ENCODE measurements at places on chromosomes 4 and X.

DNA sequence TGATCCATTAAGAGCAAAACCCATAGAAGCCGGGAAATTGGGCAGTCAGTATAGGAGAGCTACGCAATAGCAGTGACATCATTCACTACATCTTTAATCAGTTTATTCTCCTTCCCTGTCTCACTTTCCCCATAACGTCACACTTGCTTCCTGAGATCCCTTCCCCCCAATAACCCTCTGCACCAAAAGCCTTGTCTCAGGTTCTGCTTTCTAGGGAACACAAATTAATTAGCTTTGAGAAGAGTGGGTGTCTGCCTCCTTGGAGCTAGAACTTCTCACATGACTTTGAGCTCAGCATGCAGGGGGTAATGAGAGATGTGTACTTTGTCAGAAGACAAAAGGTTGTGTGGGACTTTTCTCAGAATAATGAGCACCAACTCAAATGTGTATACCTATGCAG lies 128.3 kb upstream of the MAOA start:
- DNase-seq, result peak; percentile 48

- no peak for DNase-seq
These were observed 3.8 kb downstream of the SCML1 start for GRCh38 chrX:17741123-17741511.

DNA sequence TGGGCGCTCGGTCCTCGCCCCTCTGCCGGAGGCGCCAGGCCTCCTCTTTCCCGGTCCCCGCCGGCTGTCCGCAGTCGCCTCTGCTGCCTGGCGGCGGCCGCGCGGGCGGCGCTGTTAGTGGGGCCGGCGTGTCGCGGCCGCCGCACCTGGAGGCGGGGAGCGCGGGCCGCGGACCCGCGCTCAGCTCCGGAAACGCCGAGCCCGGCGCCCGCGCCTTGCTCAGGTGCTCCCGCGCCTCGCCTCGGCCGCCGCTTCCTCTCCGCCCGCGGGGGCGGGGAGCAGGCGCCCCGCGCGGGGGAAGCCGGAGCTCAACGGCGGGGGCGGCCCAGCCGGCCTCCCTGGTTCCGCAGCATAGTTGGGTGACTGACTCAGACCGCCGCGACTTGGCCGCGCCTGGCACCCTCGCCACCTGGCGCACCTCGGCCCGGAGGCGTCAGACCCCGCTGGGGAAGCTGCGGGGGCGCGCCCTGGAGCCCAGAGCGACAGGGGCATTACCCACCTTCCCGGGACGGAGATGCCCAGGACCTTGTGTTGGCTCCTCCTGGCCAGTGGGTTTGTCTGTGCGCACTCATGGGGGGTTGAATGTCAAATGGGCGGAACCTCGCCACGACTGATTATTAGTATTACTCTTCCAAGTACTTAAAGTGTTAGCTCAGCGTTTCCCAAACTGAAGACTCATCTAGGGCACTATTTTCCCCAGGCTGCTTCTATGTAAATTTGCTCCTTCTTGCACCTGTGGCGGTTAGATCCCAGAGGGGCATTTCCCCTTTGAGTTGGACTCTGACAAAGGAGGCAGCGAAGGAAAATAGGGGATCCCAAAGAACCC lies at the start of gene ARAP2:
ARAP2 (minus strand) TSS at position 258 of the 826 bp plus-strand sequence. CDS start 15,028 bp downstream, outside the sequence.
- DNase-seq, result peak; percentile 64

DNA sequence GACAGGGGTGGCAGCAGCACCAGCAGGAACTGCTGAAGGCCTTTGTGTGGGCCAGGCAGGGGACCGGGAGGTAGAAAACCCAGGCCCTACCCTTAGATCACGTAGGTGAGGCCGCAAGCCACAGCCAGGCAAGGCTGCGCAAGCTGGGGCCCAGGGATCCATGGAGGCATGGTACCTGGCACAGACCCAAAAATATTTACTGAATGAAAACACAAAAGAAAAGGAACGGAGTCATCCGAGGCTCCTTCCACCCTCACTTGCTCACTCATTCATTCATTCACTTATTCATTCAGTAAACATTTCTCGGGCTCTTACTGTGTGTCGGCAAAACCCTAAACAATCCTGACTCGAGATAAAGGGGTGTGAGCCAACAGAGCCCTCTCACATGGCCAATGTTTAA lies 102.3 kb downstream of the BCOR start:
- DNase-seq, result no peak

GRCh38 chrX:140342410-140342809 lies 162.5 kb downstream of the SOX3 start:
- DNase-seq, result no peak

DNA sequence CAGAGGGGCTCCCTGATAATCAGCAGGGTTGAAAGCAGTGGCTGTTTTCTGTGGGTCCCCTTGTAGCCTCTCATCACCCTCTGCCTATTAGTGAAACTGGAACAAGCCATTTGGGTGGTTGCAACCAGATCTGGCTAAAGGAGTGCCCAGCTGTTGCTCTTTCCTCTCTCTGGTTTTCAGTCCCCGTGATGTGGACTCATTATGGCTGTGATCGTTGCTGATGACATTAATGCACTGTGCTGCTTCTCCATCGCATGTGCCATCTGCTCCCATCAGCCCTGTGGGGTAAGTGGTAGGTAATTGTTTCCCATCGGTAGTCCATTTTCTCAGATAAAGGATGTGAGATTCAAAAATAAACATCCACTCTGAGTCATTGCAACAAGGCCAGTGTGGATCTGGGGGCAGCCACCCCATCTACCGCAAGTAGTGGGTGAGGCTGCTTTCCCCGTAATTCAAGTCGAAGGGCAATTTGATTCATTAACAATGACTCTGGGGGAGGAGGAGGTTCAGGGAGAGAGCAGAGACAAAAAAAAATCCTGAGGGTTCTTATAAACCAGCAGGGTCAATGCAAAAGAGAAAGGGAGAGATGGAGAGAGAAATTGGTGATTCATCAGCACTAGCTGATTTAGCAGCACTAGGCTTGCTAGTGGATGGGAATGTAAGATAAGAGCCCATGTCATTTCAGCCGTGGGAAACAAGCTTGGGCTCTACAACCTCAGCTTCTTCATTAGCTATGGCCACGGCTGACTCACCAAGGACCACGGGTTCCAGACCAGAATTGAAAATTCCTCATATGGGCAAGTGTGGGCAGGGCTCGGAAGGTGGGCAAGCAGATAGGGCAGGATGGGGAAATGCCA lies 357.8 kb downstream of the MID1IP1 start:
- peak; percentile 71 for DNase-seq

- DNase-seq, result no peak
These were observed 36.1 kb upstream of the OTUD4 start for GRCh38 chr4:145216535-145216934.

DNA sequence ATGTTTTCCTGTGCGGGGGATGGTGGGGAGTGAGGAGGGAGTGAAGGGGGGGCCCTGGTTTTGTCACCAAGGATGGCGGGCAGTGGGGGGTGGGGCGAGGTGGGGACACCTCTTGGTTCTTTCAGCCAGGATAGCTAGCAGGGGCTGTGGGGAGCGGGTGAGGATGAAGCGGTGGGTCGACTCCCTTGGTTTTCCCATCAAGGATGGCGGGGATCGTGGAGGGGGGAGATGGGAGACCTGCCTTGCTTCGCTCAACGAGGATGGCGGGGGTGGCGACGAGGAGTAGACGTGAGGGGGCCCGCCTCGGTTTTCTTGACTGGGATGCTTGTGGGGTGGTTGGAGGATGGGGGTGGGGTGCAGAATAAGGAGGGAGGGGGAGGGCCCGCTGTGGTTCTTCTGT lies 643 bp downstream of the FHL1 start:
- DNase-seq, result no peak

- no peak for DNase-seq
These were observed 534.7 kb downstream of the KCNIP4 start for GRCh38 chr4:21413807-21414370.

GRCh38 chrX:22118161-22118830 lies 86.2 kb downstream of the PHEX start:
- DNase-seq, result no peak

DNA sequence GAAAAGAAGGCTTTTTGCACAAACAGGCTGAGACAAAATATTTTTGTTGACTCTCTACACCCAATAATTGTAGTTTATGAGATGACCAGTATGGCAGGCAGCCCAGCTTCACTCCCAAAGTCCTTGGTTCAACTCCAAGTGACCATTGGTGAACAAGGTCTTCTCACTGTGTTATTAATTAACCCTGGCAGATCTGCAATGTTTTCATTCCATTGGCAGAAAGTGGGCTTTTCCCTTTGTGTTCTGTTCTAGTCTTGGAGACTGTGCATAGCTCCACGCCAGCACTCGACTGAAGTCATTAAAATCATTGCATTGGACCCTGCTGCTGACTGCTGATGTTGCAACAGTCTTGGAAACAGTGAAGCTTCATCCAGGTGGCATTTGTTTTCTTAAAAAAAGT lies 277.3 kb upstream of the HAND2 start:
- no peak for DNase-seq

GRCh38 chr4:147605499-147605898 lies 11.7 kb upstream of the TMEM184C start:
- DNase-seq, result no peak

GRCh38 chrX:41005445-41005992 lies 79.7 kb upstream of the USP9X start:
- peak; percentile 32 for DNase-seq

- peak; percentile 8 for DNase-seq
These were observed 56.1 kb downstream of the FAM193A start for GRCh38 chr4:2592572-2592971.

DNA sequence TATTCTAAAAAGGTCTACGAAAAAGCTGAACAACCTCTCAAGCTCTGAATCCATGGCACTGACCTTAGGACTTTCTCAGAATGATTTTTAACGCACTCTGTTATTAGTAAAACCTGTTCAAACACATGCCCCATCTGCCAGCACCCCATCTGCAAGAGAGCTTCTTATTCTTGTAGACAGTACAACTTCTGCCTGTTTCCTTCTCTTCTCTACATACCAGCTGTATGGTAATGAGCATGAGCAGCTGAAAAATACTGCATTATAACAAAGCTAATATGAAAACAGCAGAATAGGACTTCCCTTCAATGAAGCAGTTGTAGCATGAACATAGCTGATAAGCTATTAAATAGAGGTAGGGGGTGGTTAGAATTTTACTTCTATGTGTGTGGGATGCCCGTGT lies 167.9 kb downstream of the FBXW7 start:
- DNase-seq, result no peak

DNA sequence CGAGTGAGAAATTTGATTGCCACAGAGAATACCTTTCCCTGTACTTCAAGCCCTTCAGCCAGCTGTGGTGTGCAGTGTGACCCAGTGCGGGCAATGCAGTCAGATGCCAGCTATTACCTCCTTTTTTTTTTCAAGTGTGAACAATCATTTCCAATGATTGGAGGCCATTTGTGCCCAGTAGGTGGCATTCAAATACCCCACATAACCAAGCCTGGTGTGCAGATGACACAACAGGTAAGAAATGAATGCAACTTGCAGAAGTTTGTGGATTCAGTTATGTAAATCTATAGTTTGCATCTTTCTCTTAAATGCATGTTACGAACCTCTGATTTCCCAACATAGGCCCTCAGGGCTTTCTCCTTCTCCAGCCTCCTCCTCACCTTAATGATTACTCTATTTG lies 98.0 kb downstream of the CLCN4 start:
- no peak for DNase-seq

- no peak for DNase-seq
These were observed 25.5 kb downstream of the INTS12 start for GRCh38 chr4:105683038-105683437.

GRCh38 chr4:146132445-146132844 lies 43.1 kb upstream of the LSM6 start:
- peak; percentile 64 for DNase-seq

- no peak for DNase-seq
These were observed 132.0 kb downstream of the AFF2 start for GRCh38 chrX:148632444-148632843.

GRCh38 chr4:120052856-120053255 lies 13.8 kb downstream of the MAD2L1 start:
- DNase-seq, result peak; percentile 89

- no peak for DNase-seq
These were observed 73.9 kb downstream of the LUZP4 start for GRCh38 chrX:115363372-115363771.

DNA sequence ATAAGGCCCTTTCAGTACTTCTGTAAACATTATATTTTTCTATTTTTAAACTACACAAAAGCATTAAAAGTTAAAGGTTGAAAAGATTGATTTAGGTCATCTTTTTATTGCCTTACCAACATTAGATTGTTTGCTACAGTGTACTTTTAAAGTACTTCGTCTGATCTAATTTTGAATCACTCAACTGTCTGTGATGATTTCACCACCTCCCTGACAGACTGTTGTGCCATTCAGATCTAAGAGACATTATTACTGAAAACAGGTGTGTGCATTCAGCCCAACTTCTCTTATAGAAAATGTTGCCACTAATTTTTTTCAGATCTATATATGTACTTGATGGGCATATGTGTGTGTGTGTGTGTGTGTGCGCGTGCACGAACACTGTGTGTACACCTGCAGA lies 39.3 kb downstream of the GASK1B start:
- no peak for DNase-seq

DNA sequence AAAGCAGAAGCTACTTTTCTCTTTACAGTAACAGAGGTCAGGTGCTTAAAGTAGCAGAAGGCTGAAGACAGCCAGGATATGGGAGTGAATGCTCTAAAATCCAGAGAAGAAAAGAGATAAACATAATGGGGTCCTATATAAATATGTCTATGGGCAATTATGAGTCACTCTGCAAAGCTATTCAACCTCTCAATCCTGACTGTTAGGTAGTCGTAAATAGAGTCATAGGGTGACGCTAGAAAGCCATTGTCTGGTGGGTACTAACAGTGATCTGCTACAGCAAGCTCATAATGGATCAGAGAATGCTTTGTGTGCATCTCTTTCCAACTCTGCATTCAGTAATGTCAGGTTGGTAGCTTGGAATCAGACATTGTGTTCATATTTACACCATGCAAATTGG lies 53.5 kb upstream of the PDE5A start:
- DNase-seq, result no peak

DNA sequence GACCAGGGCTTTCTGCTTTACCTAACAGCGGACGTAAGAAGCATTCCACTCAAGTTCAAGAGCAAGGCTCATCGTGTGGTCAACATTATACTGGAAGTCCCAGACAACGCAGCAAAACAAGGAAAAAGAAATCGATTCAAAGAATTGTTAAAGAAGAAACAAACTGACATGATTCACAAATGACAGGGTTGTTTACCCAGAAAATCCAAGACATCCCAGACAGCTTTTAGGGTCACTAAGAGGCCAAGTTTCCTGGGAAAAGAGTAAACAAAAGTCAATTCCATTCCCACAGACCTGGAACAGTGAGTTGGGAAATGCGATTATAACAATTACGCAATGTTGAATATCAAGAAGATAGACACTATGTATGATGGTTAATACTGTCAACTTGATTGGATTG lies 21.5 kb upstream of the HTRA3 start:
- no peak for DNase-seq

DNA sequence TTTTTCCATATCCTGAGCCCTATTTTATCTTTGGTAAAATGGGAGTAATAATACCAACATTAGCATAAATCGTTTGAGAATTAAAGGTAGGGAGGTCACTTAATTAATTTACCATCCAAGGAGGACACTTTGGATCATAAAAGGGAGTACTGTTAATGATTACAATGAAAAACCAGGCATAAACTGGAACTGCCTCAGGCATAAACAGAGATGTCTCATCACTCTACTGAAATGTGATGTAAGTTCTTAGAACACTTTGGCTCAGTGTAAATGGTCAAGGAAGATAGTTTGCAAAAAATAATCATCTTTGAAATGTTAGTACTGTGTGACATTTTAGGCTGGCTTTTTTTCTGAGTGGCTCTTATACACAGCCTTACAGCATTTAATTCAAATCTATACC lies 268.7 kb downstream of the SLC39A8 start:
- no peak for DNase-seq

Measured in CD14-positive monocyte (primary cell).